Type B pancreatic cell (in vitro differentiated cells): ENCODE measurements at places on chromosomes 2 and 18.

GRCh38 chr2:122927710-122928557, 1097.2 kb upstream of the CNTNAP5 start:
- no peak for DNase-seq

GRCh38 chr18:39693359-39693758, 2127.8 kb upstream of the CELF4 start:
- DNase-seq = no peak

- no peak for DNase-seq
These were observed 715.8 kb downstream of the ERBB4 start for GRCh38 chr2:211822686-211823335.

- DNase-seq = no peak
These were observed 27.3 kb downstream of the LAMA3 start for GRCh38 chr18:23716516-23716915.

DNA sequence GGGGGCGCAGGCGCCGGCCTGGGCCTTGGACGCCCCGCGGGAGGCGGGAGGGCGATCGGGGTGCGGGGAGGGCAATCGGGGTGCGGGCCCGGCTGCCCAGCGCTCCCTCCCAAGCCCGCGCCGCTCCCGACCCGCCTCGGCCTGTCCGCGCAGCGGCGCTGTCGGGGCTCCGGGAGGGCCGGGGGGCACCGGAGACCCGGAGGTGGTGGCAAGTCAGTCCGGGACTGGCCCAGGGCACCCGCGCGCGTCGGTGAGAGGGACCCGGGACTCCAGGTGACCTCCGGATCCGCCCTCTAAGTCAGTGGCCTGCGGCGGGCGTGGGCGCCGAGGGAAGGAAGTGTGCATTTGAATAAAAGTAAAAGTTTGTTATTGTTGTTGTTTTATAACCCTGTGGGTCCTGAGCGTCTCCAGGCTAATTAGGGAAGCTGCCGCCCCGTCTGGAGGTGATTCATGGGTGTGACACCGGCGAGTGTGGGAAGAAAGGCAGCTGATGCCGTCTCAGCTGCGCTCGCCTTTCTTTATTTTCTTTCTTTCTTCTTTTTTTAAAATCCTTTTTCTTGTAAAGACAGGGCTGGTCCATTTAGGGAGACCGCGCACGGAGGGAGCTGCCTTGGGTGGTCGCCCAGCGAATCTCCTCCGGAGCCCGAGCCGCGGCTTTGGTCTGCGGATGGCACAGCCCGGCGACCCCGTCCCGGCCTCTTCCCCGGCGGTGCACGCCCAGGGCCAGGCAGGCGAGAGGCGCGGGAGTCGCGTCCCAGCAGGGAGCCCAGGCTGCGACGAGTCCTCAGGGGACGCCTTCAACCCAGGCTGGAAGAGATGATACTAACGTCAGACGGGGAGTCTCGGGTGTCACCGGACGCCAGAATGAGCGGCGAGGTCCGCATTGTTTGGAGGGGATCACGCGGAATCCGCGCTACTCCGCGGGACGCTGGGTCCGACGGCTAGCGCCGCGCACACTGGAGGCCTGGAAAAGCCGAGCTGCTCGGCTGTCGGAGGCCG, 627 bp upstream of the CRACDL start:
- no peak for DNase-seq

DNA sequence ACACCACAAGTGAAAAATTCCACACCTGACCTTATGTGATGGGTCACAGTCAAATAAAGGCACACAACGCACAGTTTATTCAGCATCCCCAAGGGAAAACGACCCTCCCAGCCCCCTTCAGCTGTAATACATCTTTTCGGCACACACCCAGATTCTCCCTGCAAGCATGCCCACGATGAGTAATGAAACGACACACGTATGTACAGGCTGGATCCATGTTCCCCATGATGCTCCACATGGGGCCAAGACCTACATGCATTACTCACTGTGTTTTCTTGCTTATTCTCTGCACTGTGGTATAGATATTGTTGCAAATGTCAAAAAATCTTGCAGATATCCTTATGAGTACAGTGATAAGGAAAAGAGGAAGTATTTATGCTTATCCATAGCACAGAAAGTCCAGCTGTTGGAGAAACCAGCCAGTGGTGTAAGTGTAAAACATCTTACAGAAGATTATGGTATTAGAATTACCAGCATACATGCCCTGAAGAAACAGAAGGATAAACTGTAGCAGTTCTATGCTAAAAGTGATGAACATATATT, 32.5 kb upstream of the SGPP2 start:
- DNase-seq = no peak

- DNase-seq = no peak
These were observed 33.3 kb downstream of the NDUFS1 start for GRCh38 chr2:206125901-206126300.

DNA sequence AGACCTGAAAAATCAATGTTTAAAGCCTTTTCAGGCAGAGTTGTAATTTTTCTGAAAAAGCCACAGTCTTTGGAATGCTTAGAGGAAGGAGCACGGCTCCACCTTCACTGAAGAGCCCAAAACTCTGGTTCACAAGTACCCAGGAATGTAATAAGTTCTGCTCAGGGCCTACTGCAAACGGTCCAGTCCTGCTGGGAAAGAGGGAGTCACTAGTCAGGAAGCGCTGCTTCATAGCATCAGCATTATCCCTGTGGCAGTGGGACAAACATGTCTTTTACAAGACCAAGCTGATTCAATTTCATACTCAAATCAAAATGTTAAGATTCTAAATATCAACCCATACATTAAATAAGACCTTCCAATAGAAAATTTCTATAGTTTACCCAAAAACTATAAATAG, 152.9 kb upstream of the PGAP1 start:
- DNase-seq = no peak

GRCh38 chr18:61589053-61589723, 256.0 kb downstream of the CDH20 start:
- DNase-seq = no peak

DNA sequence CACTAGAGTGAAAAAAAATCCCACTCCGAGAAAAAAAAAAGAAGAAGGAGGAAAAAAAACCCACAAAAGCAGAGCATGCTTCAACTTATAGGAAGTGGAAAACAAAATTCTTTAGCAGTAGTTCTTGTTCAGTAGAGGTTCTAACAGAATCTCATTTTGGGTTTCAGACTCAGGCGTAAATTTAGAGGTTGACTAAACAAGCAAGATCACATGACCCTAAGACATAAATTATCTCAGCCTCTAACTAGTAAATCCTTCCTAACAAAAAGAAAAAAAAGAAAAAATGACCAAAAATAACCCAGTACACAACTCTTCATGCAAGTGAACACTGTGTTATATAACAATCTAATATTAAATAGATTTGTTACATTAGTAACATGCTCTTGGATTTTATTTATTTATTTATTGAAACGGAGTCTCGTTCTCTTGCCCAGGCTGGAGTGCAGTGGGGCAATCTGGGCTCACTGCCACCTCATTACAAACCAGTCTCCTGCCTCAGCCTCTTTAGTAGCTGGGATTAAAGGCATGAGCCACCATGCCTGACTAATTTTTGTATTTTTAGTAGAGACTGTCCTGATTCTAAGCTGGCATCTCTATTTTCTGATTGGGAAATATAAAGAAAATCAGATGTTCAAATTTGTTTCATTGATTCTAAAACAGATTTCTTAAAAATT, 35.4 kb downstream of the PPP4R3B start:
- no peak for DNase-seq

- no peak for DNase-seq
These were observed 822 bp downstream of the SLC35F6 start for GRCh38 chr2:26764906-26765305.

GRCh38 chr2:30701782-30702181, 105.5 kb downstream of the CAPN13 start:
- no peak for DNase-seq

DNA sequence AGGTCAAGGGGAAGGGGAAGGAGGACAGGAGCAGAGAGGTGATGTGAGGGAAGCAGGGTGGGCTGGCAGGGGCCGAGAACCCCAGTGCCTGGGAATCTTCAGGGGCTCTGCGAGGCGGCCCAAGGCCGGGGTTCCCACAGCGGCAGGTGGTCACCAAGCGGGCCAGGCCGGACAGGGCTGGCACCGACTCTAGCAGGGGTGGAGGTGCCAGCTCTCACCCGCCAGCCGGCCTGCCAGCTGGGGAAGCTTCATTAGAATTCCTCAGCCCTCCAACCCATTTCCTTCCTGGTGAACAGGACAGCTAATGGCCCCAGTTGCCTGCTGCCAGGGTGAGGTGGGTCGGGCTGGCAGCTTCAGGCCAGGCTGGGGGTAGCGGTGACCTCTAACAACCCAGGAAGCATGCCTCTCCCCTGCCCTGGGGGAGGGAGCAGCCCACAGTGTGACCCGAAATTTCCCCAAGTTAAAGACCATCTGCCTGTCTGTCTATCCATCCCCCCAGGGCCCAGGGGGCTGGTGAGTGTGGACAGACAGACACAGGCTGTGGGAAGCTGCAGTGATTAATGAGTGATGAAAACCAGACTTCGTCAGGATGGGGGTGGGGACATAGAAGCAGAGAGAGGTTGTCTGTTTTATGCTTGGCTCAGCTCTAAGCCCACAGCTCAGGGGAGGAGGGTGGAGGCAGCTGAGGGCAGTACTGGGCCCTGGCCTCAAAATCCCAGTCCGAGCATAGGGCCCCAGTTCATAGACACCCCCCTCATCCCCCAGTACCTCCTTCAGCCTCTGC, 144.1 kb downstream of the ZFP36L2 start:
- no peak for DNase-seq

DNA sequence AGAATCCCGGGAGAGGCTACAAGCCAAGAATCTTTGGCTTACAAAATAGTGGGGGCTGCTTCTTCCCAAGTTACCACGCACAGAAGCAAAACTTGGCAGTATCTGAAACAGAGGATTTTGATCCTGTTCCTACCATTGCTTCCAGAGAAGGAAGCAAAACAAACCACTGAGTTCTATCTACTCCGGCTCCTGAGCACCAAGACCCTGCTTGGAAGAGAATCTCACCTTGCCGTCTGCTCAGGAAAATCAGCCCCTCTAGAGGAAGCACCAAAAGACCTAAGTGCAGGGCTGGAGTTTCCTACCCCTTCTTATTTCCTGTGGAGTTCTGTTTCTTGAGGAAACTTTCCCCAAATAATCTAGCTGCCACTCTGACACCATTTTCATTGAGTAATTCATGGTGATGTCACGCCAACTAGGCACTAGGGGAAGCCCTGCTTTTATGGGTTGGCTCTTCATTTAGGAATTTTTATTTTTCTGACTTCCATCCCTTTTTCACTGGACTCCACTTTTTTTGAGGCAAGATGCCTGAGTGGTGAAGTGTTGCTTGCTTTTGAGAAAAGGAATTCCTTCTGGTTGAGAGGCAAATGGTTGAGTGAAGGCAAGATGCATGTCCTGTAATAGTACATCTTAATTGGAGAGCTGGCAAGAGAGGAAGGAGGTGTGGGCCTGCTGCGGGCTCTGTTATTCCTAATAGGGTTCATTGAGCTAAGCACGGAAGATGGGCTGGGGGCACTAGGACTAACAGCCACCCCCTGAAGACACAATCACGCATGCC, 36.8 kb upstream of the EML4 start:
- DNase-seq = no peak

DNA sequence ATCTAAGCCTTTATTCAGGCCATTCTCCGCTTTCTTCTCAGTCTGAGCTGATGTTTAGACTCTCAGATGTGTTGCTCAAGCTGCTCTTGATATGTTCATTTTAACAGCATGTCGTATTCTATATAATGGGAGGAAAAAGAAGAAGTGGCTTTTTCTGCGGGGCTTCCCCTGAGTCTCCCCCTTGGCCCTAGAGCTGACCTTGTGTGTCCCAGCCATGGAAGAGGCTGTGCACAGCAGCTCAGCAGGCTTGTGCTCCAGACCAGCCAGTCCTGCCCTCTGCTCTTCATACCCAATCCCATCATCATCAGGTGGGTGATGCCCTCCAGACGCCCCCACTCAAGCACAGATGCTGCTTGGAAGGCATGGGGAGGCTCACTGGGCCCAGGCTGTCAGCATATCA, 155.1 kb upstream of the CELF4 start:
- no peak for DNase-seq

DNA sequence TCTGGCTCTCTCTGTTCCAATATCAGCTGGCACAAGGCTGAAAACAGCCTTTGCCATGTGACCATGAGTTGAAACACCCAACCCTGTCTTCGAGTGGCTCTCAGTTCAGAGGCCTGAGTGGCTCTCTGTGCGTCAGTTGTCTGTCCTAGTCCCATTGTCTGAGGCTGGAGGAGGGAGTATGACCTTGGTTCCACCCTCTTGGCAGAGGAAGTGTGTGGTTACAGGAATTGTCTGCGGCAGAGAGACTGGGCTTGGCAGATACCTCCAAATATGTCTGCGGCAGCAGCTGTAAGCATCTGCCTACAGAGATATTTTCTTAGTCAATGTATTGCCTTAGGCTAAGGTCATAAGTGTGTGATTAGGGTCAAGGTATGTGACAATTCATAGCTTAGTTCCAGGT, 32.6 kb downstream of the CNGA3 start:
- DNase-seq = no peak

- DNase-seq = no peak
These were observed 29.0 kb upstream of the DPYSL5 start for GRCh38 chr2:26818972-26819371.

DNA sequence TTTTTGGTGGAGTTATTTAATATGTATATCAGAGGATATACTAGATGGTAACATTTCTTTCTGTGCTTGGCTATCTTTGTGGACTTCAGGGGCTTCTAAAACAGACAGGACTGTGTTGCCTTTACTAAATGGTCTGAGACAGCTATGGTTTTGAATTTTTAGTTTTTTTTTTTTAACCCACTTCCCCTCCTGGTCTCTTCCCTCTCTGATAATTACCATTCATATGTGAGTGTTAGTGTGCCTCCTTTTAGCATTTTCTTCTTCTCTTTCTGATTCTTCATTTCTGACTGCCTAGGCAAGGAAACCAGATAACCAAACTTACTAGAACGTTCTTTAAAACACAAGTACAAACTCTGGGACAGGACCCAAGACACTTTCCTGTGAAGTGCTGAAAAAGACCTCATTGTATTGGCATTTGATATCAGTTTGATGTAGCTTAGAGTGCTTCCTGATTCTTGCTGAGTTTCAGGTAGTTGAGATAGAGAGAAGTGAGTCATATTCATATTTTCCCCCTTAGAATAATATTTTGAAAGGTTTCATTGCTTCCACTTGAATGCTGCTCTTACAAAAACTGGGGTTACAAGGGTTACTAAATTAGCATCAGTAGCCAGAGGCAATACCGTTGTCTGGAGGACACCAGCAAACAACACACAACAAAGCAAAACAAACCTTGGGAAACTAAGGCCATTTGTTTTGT, 52.7 kb downstream of the SMAD4 start:
- DNase-seq = no peak

- no peak for DNase-seq
These were observed 786.6 kb upstream of the RAB6C start for GRCh38 chr2:129192841-129193253.

DNA sequence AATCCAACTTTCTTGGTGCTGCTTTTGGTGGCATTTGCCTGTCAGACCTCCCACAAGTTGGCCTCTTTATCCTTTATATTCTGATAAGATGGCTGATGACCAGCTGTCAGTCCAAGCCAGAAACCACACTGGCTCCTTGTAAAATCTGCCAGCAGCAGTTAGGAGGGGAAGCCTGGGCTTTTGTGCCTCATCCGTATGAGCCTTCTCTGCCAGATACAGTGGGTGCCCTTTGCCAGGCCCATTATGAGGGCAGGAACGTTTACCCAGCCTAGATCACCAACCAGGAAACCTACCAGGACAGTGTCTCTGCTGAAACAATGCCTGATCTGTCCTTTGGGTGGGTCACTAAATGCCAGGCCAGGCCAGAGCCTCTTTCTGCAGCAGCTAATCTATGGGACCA, 202.9 kb upstream of the SP5 start:
- no peak for DNase-seq
